ENCODE measurements at places on chromosomes 12 and 14.
A peak's percentile ranks its signal among the peaks of the same experiment; 100 is the strongest.

- DNase-seq, result no peak
Observed at GRCh38 chr14:84456946-84457345, 1073.0 kb upstream of the FLRT2 start.

DNA sequence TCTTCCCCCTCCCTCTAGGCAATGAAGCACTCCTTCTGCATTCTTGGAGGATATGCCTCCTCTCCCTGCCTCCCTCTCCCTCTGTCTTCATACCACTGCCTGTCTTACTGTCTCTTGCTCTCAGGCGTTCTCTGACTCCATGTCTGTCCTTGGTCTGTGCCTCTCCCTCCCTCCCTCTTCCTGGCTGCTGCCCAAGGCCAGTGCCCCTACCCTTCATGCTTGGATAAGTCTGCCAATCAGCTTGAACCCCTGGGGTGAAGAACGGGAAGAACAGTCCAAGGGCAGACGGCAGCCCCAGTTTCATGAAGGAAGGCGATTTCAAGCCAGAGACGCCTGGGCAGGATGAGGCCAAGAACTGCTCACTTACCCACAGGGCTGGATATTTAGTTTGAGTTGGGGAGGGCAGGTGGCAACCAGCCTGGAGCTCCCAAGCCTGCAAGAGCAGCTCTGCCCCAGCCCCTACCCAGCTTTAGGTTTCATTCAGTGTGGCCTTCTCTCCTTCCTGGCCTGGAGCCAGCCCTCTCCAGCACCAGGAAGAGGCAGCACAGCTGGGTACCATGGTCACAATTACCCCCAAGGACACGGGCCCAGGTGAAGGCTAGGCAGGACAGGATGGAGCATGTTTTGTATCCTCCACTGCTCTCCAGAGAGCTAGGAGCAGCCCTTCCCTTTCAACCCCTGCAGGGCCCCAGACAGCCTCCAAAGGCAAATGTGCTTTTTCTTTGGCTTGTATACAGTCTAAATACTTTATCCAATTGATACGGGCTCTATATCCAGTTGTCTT, 35.8 kb upstream of the LTBP2 start:
- DNase-seq, result no peak

DNA sequence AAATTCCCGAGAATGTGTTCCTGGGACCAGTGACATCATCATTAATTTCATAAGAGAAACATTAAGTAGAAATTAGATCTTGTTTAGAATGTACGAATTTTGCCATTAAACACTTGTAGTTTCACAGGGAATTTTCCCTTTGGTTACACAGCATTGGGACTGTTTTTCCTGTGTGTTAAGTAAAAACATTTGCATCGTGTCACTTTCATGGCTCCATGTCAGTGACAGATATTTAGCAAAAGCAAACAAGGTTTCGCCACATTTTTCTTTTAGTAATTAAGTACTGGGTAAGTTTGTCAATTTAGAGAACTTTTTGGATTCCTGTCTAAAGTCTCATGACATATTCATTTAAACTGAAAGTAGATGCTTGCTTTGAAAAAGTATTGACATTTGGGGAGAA, 45.5 kb upstream of the OVCH1 start:
- no peak for DNase-seq

DNA sequence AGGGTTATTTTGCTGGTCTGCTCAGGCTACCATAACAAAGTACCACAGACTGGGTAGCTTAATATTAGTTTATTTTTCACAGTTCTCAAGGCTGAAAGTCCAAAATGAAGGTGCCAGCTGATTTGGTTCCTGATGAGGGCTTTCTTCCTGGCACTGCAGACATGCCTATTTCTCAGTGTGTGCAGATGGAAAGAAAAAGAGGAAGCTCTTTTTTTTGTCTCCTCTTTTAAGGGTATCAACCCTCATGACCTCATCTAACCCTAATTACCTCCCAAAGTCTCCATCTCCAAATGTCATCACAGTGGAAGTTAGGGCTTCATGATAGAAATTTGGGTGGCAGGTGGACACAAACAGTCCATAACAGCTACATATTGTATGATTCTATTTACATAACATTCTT, 25.0 kb upstream of the POLR3B start:
- DNase-seq, result no peak

- DNase-seq, result no peak
Observed at GRCh38 chr12:21987755-21988154, 46.5 kb upstream of the ABCC9 start.

- DNase-seq, result no peak
Observed at GRCh38 chr12:85461127-85461526, 181.1 kb downstream of the ALX1 start.

DNA sequence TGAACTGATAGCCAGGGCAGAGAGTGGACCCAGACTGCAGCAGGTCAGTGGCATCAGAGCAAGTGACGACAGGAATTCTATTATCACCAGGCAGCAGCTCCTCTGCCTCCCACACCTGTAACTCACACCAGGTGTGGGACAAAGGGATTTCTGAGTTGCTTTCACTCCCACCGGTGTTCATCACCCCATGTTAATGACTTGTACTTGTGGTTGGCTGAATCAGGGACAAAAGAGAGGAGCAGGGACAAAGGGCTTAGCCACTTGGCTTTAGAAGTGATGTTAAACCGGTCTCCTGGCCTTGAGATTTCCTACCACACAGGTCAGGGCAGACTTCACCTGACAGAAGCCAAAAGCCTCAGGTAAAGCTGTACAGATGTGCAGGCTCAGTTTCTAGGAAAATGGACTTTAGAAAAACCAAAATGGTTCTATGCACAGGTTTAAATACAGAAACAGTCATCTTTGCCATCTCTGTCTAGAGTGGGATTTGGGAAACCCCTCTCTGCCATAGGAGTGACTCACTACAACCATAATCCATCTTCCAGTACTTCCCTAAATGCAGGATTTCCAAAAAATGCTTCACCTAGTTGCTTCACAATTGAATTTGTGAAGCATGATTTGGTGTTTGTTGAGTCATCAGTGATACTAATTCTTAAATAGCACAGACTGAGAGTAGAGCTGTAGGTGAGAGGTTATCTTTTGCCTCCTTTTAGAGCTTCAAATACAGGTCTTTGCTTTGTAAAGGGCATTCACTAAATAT, 158.5 kb downstream of the PRKCH start:
- DNase-seq, result no peak

DNA sequence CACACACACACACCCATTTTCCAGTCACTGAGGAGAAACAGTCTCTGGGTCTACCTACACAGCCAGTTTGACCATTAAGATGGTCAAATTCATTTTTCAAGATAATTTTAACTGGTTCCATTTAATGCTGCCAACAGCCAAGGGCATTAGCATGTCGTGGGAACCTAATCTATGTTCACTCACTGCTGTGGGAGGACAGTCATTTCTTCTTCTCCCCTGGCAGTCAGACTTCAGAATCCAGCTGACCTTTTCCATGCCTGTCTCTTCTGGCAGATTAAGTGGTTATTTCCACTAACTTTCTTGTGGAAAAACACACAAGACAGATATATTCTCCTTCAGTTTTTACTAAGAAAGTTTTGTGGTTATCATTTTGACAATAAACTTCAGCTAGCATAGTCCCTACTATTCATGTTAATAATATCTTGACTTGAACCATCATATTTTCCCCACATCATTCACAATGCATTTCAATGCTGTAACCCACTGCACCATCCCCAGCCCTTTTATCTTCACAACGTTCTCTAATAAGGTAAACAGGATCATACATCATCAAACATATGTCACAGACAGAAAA, 82.2 kb downstream of the DAD1 start:
- peak; percentile 43 for DNase-seq

DNA sequence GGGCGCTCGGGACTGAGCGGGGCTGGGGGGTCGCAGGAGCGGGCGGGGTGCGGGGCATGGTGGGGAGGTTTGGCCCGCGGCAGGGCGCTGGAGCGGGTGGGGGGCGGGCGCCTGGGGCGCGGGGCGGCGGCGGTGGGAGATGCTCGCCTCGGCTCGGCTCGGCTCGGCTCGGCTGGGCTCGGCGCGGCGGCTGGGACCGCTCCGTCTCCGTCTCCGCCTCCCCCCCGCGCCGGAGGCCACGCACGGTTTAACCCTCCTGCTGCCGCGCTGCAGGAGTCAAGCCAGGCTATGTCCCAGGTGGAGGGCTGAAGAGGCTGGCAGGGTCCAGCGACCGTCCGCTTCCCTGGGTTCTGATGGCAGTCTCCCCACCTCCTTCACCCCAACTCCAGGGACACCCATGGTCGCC, at the start of gene PIANP:
Gene PIANP (minus strand): TSS at position 170 of the 406 bp plus-strand sequence. CDS start 2,754 bp downstream, outside the sequence.
- DNase-seq, result peak; percentile 67

GRCh38 chr14:53228966-53229365, 75.8 kb upstream of the DDHD1 start:
- DNase-seq, result no peak

DNA sequence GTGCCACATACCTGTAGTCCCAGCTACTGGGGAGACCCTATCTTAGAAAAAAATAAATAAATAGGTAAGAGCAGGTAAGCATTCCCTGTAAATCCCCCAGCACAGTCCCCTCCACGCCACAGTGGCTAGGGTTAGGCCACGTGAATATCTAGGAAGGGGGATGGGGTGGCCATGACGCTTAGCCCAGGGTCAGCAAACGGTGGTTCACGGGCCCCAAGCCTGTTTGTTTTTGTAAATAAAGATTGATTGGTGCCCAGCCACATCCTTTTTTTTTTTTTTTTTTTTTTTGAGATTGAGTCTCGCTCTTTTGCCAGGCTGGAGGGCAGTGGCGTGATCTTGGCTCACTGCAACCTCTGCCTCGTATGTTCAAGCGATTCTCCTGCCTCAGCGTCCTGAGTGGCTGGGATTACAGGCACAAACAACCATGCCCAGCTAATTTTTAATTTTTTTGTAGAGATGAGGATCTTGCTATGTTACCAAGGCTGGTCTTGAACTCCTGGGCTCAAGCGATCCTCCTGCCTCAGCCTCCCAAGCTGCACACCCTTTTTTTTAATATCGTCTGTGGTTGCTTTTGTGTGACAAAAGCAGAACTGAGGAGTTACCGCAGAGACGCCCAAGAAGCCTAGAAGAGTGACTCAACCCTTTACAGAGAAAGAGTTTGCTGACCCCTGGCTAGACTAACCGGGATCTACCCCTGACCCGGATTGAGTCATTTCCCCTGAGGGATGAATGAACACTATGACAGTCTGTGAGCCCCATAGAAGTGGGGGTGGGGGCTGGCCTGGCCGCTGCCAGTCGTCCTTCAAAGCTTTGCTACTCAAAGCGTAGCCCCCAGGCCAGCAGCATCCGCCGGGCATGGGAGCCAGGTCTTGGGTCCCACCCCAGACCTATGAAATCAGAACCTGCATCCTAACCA, 113.7 kb upstream of the NCOR2 start:
- peak; percentile 8 for DNase-seq

DNA sequence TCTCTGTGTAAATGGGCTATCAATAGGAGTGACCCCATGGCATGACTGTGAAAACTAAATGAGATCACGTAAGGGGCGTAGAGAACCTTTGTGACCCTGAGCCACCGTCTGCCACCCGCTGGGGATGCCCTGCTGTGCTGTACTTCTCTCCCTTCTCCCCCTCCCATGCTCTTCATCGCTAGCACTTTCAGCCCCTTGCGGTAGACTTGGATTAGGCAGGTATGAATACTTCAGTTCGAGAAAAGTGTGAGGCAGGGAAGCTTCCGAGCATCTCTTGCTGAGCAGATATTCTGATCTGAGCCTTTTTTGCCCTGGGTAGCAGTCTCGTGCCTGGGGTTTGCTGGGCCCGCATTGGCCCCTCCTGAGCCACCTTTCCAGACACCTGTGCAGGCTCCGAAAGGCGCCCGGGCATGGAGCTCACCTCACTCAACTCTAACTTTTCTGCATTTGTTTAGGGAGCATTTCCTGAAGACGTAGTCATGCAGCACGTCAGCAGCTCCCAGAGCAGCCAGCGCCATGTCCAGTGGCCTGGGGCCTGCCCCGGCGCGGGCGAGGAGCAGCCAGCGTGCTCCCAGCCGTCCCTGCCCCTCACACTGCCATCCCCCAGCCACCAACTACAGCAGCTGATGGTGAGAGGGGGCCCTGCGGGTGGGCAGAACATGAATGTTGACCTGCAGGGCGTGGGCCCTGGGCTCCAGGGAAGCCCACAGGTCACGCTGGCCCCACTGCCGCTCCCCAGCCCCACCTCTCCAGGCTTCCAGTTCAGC, 40.4 kb downstream of the DDX51 start:
- DNase-seq, result no peak

GRCh38 chr12:58528271-58528670, 392.0 kb downstream of the LRIG3 start:
- DNase-seq, result no peak

- DNase-seq, result no peak
Observed at GRCh38 chr14:73943083-73943482, 6.8 kb downstream of the FAM161B start.

GRCh38 chr14:32939254-32940065, 781 bp downstream of the NPAS3 start:
- DNase-seq, result no peak

GRCh38 chr14:72715215-72715849, 178.6 kb downstream of the DPF3 start:
- DNase-seq, result no peak

DNA sequence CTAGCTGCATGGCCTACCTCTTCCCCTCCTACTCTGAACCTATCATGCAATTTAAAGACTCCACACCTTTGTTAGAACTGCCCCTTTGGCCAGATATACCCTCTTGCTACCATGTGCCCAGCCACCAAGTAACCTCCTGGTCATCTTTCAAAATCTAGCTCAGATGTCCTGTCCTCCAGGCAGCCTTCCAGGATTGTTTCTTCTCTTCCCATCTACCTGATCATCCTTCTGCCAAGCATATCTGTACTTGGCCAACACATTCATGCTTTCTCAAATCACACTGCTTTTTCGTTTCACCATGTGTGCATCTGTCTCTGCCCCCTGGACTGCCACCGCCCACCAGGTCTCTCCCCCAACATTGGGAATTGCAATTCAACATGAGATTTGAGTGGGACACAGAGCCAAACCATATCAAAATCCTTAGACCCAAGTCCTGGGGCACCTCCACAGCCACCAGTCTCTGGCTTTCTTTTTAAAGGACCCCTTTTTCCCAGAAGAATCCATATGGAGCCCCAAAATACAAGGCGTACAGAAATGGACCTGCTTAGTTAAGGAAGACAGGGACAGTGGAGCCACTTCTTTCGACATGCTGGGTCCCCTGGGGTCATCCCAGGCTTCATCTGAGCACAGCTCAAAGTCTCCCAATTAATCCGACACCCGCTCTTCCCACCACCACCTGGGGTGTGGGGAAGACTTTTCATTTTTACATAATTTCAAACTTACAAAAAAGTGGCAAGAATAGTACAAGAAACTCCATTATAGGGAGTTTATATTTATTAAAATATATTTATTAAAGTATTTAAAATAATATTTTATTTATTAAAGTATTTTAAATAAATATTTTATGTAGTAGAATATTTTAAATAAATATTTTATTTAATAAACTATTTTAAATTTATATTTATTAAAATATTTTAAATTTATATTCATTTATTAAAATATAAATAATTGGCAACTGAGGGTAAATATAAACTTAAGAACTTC, 7.9 kb upstream of the CMKLR1 start:
- DNase-seq, result no peak

- DNase-seq, result no peak
Observed at GRCh38 chr12:55700255-55701018, 7.3 kb downstream of the ITGA7 start.

- DNase-seq, result no peak
Observed at GRCh38 chr12:30630979-30631285, 64.7 kb downstream of the IPO8 start.

All from CD4-positive, alpha-beta T cell treated with Interleukin-6 for 4 hours (primary cell).